Cortex of kidney (tissue), 1 donor: ENCODE measurements at places on chromosomes 12 and 14.

- no peak for DNase-seq
Observed at GRCh38 chr12:11765421-11765816, 115.9 kb downstream of the ETV6 start.

DNA sequence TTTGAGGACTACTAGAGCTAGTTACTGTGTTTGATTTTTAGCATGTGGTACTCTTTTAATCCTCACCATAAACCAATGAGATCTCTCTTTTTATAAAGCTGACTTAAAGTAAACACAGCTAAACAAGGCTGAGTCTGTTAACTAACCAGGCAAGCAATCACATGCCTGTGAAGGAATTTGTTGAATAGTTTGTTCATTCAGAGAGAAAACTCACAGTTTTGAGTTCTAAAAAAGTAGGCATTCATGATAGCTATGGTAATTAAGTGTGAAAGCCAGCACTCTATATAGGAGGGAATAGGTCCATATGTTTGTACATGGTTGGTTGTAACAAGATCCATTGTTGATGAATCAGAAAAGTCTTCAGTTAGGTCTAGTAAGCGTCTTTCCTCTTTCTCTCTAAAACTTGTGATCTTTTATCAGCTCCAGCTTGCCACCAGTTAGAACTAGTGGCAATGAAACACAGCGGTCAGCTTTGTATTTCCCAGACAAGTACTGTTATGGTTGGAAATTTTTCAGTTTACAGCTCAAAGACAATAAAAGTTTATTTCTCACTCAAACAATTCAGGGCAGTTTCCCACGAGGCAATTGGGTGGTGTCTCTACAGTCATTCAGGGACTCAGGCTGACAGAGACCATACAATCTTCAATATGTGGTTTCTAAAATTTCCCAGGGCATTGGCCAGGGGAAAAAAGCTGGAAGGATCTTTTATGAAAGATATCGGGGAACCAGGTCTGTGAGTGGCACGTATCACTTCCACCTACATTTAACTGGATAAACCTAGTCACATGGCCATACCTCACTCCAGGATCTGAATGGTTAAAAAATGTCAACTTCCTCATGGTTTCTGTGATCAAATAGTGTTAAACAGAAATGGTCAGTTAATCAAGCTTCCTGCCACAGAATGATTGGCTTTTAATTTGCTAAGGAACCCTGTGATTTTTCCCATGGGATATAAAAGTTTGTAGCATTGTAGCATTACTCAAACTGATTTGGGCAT, 203.1 kb downstream of the KIF21A start:
- no peak for DNase-seq

- no peak for DNase-seq
Observed at GRCh38 chr12:54033106-54033979, 493 bp downstream of the HOXC5 start.

GRCh38 chr14:105884808-105885281, 358.5 kb downstream of the TMEM121 start:
- DNase-seq, result no peak

GRCh38 chr12:115767916-115768315, 509.6 kb downstream of the MED13L start:
- no peak for DNase-seq

DNA sequence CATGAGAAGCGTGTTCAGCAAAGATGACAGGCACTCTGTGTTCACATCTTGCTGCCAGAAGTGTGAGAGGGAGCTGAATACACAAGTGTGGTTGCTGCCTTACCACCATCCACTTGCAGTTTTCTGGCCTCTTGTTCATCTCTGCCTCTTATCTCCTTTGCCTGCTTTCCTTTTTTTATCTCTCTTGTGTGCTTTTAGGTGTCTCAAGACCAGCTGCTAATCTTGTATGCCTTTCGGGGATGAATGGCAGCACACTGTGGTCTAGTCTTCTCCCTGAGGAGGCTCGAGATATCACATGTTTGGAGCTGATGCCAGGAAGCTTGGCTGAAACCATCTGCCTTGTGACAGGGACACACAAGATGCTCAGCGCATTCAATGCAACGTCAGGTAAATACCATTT, 17.2 kb downstream of the FAM234B start:
- no peak for DNase-seq

- DNase-seq, result no peak
Observed at GRCh38 chr14:70971560-70971959, 64.3 kb downstream of the PCNX1 start.

DNA sequence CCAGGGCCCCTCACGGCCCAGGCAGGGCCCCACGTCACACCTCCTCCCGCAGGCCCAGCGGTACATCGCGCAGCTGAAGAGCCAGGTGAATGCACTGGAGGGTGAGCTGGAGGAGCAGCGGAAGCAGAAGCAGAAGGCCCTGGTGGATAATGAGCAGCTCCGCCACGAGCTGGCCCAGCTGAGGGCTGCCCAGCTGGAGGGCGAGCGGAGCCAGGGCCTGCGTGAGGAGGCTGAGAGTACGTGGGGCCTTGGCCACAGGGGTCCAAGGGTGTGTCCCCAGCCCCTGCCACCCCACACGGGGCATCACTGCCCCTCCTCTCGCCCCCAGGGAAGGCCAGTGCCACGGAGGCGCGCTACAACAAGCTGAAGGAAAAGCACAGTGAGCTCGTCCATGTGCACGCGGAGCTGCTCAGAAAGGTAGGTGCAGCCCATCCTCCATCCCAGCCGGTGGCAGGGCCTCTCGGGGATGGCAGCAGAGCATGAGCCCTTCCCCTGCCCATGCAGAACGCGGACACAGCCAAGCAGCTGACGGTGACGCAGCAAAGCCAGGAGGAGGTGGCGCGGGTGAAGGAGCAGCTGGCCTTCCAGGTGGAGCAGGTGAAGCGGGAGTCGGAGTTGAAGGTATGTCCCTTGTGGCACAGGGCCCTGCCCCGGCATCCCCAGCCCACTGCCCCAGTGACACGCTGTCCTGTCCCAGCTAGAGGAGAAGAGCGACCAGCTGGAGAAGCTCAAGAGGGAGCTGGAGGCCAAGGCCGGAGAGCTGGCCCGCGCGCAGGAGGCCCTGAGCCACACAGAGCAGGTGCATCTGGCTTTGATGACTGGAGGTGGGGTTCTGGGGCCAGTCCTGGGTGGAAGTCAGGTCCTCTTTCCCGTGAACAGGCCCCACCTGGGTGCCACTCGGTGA, 20.9 kb downstream of the HIP1R start:
- no peak for DNase-seq

- DNase-seq, result no peak
Observed at GRCh38 chr14:103891667-103892215, 36.5 kb upstream of the TDRD9 start.

DNA sequence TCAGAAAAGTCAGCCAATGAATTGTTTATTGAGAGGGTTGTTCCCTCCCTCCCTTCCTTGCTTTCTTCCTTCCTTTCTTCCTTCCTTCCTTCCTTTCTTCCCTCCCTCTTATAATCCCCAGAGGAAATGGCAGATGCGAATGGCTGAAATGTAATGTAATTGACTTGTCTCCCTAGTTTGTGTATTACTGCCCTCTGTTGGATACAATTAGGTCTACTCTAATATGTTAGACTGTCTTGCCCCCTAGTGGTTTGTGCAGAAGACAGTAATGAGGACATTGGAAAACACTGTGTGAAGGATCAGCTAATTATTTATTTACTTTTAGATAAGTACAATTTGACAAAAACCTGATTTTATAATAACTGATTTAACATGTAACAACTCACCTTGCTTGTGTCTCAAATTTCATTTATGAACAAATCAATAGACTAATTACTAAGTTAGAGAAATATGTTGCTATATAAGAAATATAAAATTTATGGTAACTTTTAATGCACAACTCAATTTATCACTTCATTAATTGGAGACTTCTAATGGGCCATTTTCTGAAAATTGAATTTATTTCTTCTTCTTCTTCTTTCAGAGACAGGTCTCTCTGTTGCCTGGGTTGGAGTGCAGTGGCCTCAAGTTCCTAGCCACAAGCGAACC, 229.8 kb upstream of the LRIG3 start:
- DNase-seq, result no peak

DNA sequence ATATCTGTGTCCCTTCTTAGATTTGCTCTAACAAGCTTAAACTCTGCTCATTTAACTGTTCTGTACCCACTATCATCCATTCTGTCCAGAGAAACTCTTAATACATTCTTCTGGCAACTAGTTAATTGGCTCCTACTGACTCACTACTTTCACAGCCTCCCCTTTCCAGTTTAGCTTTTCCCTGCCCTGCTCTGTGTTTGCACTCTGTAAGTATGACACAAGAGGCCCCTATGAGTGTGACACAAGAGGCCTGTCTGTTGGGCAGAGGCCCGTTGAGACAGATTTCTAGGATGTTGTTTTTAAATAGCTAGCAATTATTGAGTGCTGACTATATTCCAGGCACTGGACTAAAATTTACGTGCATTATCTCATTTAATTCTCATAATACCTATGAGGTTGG, 246.0 kb upstream of the DAAM1 start:
- no peak for DNase-seq

GRCh38 chr12:108307006-108307405, 32.1 kb downstream of the CMKLR1 start:
- no peak for DNase-seq

DNA sequence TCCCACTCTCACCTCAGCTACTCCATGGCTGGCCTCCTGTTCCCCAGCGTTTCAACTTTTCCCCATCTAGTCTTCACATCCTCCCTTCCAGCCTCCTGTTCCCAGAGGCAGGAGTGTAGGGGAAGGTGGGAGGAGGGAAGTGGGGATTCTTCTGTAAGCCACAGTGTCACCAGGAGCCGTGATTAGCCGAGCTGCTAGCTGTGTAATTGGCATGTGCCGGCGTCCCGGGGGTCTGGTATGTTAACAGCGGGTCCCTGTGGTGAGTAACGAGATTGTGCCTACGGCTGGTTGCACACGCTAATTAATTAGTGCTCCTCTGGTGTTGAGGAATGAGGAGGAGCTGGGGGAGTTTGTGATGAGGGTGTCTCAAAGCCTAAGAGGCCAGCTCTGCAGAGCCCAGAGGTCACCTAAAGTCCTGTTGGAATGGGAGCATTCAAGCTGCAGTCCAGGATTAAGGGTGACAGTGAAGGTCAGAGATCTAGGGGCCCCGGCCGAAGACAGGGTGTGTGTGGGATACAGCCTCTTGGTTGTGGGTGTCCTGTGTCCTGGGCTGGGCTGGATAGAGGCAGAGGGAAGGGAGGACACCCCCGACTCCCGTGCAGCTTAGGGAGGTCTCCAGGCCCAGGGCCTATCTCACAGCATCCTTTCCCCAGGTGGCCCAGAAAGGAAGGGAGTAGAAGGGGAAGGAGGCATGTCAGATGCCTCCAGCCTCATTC, 10.0 kb upstream of the CALCOCO1 start:
- no peak for DNase-seq

- DNase-seq, result no peak
Observed at GRCh38 chr14:60002819-60003492, 83.0 kb downstream of the LRRC9 start.

DNA sequence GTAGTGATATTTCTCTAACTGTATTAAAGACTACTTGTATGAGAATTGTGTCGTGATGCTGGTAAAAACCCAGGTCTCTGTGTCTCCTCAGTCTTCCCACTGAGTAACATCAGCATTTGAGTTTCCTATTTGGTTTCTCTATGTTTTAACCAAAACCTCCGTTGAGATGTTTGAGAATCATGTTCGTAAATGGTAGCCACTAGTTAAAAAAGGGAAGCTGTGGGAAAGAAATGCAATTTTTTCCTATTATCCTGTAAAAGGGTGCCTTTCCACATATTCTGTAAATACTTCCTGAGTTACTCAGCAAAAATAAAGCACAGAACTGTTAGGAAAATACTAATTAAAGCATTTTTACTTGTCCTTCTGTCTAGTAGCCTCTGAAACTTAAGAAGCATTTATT, 7.0 kb downstream of the CLEC1B start:
- no peak for DNase-seq

GRCh38 chr14:95523815-95524448, 7.5 kb upstream of the SYNE3 start:
- no peak for DNase-seq

DNA sequence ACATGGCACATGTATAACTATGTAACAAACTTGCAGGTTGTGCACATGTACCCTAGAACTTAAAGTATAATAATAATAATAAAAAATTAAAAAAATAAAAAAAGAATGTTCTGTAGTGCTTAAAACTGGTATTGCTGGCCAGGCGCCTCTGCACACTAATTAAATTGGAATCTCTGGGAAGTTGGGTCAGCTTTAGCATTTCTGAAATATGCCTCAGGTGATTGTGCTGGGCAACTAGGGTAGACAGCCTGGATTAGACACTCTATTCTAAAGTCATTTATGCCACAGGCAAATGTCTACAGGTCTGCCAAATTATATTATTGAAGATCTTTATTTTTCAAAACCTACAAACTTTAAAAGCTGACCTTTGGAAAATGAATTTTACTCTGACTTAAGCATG, 55.3 kb downstream of the PPM1H start:
- DNase-seq, result no peak

DNA sequence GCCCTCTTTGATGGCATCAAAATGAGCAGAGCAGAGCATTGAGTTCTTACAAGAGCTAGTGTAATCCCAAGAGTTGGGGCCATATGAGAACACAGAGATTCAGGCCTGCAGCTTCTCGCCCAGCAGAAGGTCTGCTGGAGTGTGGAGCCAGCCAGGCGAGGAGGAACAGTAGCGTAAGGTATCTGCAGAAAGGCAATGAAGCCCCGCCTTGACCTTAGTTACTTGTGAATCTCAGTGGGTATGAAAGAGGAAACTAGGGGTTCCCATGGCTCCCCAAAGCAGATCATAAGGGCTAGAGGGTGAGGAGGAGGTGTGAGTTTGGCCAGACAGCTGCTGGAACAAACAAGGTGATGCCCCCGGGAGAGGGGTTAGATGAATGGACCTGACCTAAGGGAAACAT, 49.4 kb downstream of the SLC8A3 start:
- no peak for DNase-seq

DNA sequence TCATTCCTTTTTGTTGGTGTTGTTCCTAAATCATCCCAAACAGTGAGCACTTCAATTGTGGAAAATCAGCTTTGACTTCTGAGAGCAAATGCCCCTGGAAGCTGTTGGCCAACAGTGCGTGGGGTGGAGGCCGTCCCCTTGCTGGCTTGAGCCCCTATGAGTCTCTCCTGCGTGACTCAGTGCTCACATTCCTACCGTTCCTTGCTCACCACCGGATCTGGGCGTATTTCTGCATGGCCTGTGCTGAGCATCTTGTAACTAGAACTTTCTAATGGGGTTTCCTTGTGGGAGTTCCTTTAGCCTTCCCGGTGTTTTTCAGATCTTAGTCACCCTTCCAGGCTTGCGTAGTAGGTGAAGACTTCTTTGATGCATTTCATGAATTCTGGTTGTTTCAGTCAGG, 14.7 kb downstream of the SERPINA1 start:
- DNase-seq, result no peak
